G401 (cell line): ENCODE measurements at places on chromosomes 6 and 20. TPM values are rescaled to one million over a fixed set of nuclear protein-coding genes. Genes with fewer than 3 reads are reported as not detected.

DNA sequence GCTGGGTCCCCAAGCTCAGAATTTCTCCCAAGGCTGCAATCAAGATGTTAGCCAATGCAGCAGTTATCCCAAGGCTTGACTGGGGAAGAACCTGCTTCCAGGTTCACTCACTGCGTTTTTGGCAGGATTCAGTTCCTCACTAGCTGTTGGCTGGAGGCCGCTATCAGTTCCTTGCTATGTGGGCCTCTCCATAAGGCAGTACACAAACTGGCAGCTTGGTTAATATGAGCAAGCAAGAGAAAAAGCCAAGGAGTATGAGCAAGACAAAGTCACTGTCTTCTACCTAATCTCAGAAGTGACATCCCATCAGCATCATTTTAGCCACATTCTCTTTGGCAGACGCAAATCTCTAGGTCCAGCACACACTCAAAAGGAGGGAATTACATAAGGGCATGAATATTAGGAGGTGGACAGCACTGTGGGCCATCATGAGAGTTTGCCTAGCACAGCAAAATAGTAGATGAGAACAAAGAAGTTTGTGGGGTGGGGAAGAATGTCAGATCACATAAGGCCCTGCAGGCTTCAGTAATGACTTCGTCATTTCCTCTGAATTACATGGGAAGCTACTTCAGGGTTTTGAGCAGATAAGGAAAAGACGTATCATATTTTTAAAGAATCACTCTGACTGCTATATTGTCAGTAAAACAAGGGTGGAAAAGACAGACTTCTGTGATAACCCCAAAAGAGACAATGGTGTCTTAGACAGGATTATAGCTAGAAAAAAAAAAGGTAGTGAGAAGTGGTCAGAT is 25.5 kb downstream of the LMBRD1 start:
- peak; percentile 89 for DNase-seq

GRCh38 chr6:93821953-93822352 is 402.6 kb upstream of the EPHA7 start:
- no peak for DNase-seq

DNA sequence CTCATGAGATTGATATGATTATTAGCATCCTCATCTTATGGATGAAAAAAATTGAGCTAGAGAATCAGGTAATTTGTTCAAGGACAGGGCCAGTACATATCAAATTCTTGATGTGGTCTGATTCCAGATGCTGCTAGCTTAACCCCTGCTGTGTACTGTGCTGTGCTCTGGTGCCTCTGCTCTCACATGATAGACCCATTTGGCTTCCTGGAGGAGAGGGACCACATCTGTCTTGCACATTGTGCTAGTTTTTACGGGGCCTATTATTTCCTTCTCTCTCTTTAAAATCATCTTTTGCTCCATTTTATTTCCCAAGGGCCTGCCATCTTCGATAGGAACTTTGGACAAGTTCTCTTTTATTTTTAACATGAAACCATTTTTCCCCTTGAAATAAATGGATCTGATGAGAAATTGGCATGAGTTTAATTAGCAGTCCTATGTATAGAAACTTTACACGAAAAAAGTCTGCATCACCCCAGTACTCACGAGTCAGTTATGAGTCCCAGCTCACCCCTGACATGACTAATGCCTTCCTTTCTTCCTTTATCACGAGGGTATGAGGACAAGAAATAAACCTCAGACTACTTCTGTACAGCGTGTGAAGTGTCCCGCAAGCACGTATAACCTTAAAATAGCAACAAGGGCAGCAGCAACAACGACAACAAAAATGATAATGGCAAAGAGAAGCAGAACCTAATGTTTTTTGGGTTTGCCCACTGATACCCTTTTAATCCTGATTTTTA is 26.5 kb downstream of the CD109 start:
- DNase-seq = no peak

GRCh38 chr6:117684749-117685148 is 9.5 kb downstream of the NUS1 start:
- no peak for DNase-seq

DNA sequence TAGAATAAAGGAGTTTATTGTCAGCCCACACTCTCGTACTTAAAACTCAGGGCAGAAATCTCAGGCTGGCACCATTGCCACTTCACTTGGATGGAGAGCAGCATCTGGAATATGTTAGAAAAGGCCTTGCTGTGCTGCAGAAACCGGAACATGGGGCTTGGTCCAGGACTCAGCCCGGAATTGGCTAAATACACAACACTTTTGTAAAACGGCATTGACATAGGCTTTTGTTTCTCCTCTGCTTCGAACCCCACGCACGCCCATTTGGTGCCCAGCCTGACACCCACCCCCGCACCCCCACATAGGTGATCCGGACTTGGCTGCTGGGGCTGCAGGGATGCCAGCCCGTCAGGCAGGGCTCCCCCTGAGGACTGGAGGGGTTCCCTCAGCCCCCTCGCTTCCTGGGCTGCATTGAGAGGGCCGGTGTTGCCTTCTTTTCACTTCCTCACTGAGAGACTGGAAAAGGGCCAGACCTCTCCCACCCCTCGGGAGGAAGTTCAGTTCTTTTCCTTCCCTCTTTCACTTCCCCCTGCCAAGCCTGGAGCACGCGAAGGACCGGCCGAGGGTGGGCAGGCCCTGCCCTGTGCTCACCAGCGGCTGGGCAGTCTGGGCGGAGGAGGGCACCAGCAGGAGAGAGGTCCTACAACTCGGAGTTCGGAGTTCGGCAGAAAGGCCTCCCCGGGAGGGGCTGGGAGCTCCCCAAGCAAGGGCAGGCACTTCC is 17.9 kb upstream of the CST3 start:
- peak; percentile 32 for DNase-seq

Gene ANKRD6
- 12.1 and 22.1 TPM in 2 replicates for total RNA-seq
